Hematopoietic multipotent progenitor cell treated with erythropoietin and hydrocortisone succinate and interleukin-3 and kit ligand, for 15 days (in vitro differentiated cells): ENCODE measurements at places on chromosomes 3 and 15.

GRCh38 chr3:160607826-160608225 is 42.5 kb upstream of the KPNA4 start:
- no peak for DNase-seq

DNA sequence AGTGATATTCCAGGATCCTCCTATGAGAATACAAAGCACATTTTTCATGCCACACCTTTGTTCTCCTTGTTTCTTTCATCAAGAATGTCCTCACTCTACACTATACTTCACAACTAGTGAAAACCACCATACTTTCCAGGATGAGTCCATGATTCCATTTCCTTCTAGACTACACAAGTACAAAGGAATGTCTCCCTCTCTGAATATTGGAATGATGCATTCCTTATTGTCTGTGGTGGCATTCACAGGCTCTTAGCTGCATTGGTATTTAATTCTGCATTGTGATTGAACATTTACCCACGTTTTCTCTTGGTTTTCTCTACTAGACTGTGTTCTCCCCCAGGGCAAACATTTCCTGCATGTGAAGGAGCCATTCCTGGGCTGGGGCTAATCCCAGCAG is 217.5 kb downstream of the RAP2B start:
- DNase-seq, result no peak

- no peak for DNase-seq
These were observed 8.9 kb upstream of the LRRC2 start for GRCh38 chr3:46574881-46575576.

DNA sequence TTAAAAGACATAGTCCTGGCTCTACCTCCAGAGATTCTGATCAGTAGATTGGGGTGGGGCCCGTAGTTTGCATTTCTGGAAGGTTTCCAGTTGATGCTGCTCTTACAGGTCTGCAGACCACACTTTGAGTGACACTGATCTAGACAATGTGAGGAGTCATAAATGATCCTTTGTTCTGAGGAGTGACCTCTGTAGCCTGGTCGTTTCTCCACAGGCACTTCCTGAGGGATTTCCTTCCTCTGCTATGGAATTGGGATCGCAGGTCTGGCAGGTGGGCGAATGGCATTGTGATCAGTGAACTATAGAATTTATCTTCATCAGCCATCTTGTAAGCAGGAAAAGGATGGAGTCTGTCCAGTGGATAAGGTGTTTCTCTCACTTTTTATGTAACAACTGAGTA is 5.5 kb downstream of the GFM1 start:
- DNase-seq, result no peak

DNA sequence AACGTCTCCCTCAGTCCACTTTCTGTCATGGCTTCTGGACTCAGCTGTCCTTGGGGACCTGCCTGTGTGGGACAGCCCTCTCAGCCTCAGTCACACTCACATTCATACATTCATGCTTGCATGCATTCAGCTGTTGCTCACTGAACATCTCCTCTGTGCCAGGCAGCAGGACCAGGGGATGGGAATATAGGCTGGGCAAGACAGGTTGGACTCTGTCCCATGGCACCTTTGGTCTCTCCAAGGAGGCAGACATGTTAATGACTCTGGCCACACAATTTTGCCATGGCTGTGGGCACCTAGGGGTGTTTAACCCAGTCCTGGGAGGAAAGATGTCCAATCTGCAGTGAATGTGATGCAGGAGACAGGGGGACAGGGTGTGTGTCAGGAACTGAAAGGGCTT is 7.8 kb upstream of the DNAH1 start:
- no peak for DNase-seq

DNA sequence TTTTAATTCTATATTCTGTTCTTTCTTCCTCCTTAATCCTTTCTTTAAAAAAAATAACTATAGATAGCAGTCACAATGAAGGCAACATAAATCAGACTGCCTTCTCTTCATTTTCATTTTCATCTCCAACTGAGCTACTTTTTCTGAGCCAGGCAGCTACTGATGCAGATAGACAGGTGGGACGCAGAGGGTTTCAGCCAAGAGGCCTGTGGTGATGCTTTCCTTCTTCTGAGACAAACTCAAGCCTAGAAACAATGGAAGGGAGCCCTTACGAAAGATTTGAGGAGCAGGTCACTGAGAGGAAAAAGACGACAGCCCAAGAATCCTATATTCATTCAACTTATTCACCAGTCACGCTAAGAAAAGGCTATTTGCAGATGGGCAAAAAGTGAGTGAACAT is 220.0 kb upstream of the MLF1 start:
- no peak for DNase-seq

DNA sequence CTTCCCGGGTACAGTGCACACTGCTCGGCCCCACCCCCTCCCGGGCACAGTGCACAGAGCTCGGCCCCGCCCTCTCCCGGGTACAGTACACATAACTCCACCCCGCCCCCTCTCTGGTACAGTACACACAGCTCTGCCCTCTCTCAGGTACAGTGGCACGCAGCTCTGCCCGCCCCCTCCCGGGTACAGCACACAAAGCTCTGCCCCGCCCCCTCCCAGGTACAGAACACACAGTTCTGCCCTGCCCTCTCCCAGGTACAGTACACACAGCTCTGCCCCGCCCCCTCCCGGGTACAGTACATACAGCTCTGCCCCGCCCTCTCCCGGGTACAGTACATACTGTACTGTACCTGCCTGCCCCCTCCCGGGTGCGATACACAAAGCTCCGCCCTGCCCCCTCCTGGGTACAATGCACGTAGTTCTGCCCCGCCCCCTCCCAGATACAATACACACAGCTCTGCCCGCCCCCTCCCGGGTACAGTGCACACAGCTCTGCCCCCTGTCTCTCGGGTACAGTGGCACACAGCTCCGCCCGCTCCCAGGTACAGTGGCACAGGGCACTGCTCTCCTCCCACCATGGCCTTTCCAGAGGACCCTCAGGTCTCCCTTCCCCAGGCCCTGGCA is 16.4 kb upstream of the PRR20G start:
- DNase-seq, result no peak

DNA sequence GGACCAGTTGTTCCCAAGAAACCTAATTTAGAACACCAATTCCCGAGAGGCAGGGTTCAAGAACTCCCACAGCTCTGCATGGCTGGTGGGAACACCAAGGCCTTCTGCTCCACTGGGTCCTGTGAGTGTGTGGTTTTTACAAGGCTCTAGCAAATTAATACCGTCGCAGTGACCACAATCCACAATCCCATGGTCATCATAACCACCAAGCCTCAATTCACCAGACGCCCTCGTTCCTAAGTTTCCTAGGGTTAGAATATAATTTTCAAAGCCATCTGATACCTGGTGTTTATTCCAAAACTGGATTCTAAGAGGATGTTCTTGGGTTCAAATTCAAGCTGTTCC is 114.9 kb upstream of the RPL32 start:
- DNase-seq, result no peak

- DNase-seq, result no peak
These were observed 334.9 kb upstream of the TBC1D5 start for GRCh38 chr3:18077128-18077840.

- DNase-seq, result no peak
These were observed 273.7 kb upstream of the ATP11B start for GRCh38 chr3:182519569-182519968.

DNA sequence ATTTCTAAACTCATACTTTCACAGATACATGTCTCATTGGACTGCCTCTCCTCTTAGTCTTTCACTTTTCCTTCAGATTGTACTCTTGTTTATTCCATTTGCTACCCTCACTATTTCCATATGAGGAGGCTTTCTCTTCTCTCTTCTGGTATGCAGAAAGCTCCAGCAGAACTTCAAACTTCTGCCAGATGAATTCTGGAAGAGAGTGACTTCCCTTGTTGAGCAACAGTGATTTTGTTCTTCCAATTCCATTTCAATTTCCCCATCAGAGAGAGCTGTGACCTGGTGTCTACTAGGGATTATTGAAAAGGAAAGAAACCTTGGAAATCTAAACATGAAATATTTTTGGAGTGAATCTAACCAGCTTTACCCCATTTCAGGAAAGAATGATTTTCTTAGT is 523.2 kb upstream of the ZNF717 start:
- DNase-seq, result no peak

DNA sequence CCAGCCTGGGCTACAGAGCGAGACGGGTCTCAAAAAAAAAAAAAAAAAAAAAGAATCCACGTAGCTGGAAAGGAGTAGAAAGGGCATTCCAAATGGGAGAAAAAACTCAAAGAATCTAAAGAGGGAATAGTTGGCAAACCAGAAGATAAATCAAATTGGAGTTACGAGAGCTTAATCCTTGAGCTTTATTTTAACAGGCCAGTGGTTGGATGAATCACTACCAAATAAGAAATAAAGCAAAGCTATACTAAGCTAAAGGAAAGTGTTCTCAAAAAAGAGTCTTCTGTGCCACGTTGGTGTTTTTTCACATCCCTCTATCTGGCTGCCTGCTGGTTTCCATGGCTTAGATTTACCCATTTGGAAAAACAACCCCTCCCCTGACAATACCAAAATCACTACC is 14.0 kb downstream of the VGLL4 start:
- DNase-seq, result no peak

GRCh38 chr15:98842973-98843285 is 164.7 kb downstream of the PGPEP1L start:
- DNase-seq, result no peak

DNA sequence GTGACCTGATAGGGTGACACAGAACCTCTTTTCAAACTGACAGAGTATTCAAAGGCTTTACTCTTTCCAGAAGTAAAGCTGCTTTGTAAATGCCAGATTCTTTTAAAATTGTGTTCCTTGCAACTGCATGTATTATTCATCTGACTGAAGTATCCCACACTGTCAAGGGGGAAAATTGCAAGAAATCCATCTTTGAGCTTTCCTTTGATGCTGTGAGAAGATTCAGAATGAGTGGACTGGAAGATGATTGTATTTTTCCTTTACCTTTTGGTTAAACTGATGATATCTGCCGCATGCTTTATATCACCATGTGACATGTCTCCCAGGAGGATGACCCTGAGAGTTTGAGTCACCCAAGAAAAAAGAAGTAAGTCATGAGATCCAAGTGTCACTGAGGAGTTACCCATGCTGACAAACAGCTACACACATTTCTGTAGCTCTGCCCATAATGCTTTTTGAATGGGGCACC is 250.8 kb upstream of the CBLB start:
- no peak for DNase-seq

DNA sequence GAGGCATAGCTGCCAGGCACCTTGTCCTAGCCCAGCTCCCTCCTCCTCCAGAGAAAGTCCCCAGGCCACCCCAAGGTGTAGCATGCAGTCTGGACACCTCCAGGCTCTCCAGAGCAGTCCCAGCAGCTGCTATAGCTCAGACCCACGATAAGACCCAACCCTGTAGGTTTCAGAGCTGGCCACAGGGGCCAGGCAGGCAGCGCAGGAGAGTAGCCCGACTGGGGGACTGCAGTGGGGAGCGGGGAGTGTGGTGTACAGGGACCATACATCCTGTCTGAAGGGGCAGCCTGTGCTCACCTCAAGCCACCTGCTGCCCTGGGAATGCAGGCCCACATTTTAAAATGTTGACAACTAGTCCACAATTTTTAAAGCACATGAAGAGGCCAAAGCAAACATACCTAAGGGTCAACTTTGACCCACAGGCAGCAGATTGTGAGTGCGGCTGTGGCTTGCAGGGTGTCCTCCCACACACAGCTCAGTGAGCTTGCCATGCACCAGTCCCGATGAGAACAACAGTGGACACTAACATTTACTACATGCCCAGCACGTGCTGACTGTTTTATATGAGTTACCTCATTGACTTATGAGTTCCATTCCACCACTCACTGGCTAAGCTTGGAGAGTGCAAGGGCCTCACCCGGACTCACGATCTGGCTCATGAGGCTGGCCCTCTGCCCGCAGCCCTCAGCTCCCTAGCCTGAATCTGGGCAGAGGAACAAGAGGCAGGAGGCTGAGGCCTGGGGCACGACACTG is 81.4 kb downstream of the DNAJB8 start:
- no peak for DNase-seq

GRCh38 chr3:152199102-152199840 is 69.5 kb upstream of the MBNL1 start:
- peak; percentile 34 for DNase-seq

DNA sequence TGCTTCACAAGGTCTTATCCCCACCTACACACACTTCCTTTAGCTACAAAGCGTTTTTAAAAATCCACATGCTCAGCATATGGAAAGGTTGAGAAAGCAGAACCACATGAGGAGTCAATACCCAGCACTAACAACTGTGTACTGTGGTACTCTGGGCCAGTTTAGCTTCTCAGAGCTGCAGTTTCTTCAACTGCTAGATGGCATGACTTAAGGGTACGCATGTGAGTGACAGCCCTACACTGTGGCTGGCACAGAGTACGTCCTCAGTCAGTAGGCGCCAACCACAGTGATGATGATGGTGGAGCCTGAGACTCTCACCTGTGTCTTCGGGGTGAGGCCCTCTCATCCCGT is 17.4 kb downstream of the CCDC12 start:
- no peak for DNase-seq

DNA sequence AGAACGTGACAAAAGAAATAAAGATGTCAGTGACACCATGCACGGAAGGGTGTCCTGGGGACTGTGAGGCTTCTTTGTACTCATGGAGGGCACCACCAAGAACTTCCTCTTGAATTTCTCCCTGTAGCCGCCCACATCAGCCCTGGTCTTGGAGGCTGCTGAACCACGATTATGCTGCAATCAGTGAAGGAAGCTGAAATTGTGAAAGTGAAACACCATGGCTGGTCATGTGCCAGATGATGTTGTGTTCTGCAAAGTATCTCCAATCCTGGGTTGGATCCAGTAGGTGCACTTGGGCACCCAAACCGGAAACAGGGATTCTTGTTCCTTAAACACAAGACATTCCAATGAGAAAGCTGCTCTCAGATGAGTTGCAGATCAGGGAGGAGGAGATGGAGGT is 104.4 kb upstream of the GOLGA6L6 start:
- no peak for DNase-seq

- no peak for DNase-seq
These were observed 40.3 kb upstream of the PARL start for GRCh38 chr3:183924956-183925355.

GRCh38 chr15:54150255-54150654 is 172.0 kb downstream of the UNC13C start:
- no peak for DNase-seq

DNA sequence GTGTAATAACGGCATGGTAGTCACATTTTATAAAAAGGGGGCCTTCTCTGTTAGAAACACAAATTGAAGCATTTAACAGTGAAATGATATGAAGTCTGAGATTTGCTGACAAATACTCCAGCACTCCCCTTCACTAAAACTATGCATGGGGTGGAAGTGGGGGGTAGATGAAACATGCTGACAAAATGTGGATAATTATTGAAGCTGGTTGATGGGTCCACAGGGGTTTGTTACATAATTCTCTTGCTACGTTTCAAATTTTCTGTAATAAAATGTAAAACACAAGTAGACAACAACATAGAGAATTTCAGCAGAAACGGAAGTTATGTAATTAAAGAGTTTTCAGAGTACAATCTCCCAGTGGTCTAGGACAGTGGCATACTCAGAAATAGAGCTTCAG is 37.0 kb downstream of the MCF2L2 start:
- no peak for DNase-seq

GRCh38 chr15:70882361-70882760 is 9.9 kb downstream of the THAP10 start:
- no peak for DNase-seq
